ENCODE measurements at places on chromosomes 12 and 14. TPM values are rescaled to one million over a fixed set of nuclear protein-coding genes. Genes with fewer than 3 reads are reported as not detected.

The CLBA1 gene
- 9.0 TPM for total RNA-seq

The SYNDIG1L gene
- 0.58 TPM for total RNA-seq

The SDR9C7 gene
- 0.29 TPM for total RNA-seq

The ADCY4 gene
- 3.4 TPM for total RNA-seq

DNA sequence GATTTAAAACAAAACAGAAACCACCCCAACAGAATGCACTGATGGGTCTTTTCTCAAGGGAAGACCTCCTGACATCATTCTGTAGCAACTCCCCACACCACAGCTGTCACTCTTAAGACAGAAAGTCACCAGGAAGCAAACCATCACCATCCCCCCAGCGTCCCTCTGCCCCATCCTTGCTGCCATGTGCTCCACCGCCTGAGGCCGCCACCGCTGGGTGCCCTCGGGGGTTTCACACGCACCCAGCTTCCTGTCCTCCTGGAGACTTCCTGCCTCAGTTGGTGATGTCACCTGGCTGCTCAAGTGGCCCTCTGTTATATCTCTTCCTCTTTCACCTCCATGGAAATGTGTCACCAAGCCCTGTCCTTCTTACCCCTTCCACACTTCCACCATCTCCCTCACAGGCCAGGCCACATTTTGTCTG lies 71.4 kb upstream of the GPR68 start:
- H3K4me1 ChIP-seq, result peaks cover 9% of the 10 kb centered on the region
- H3K27me3 ChIP-seq, result no peaks in the 10 kb centered on the region
- DNase-seq, result no peak
- H3K4me3 ChIP-seq, result no peak overlapping the region

DNA sequence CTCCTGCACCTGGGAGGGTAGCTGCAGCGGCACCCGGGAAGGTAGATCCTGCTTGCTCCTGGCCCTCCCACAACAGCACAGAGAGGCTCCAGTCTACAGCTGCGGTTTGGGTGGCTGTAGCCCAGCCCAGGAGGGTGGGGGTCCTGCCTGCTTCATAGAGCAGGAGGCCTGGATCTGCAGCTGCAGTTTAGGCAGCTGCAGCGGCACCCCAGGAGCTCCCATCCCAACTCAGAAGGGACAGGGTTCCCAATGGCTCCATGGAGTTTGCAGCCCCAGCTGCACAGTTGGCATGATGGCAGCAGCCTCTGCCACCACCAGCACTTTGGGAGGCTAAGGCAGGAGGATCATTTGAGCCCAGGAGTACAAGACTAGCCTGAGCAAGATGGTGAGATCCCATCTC lies 38.5 kb downstream of the TIMELESS start:
- no peak overlapping the region for H3K4me3 ChIP-seq
- H3K27me3 ChIP-seq, result no peaks in the 10 kb centered on the region
- DNase-seq, result no peak
- no peaks in the 10 kb centered on the region for H3K36me3 ChIP-seq
- no peaks in the 10 kb centered on the region for H3K4me1 ChIP-seq

DNA sequence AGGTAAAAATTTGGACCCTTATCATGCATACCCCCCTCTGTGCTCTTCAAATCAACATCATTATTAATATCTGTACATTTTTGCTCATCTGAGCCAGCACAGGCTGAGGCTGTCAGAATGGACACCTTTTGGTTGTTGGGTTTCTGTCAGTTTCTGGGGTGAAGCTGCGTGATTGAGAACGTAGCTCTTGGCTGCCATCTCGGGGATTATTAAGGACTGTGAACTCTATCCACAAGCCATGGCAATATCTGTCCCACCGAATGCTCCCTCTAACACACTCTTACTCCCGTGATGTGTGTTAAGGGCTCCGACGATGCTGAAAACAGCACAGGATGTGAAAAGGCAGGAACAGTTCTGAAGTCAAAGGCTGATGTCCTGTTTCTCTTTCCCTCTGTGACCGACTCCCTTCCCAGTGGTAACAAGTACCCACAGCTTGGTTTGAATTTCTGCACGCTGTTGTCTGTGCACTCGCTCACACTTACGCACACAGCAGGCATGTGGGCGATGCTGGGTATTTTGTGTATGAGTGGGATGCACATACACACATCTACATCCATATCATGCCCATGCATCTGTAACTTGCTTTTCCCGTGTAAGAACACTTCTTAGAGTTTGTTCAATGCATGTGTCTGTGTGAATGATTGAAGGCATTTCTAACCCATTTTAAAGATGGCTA lies 405.6 kb downstream of the TMEM121 start:
- H3K36me3 ChIP-seq, result peaks cover under 1% of the 10 kb centered on the region
- DNase-seq, result peak; percentile 17
- H3K4me3 ChIP-seq, result no peak overlapping the region
- no peaks in the 10 kb centered on the region for H3K27me3 ChIP-seq
- H3K4me1 ChIP-seq, result no peaks in the 10 kb centered on the region

- H3K36me3 ChIP-seq, result no peaks in the 10 kb centered on the region
- H3K27ac ChIP-seq, result peak overlapping the region; percentile 90
- H3K27me3 ChIP-seq, result no peaks in the 10 kb centered on the region
Measured at GRCh38 chr14:53850714-53851296, 105.8 kb downstream of the BMP4 start.

- H3K4me3 ChIP-seq, result peak overlapping the region; percentile 73
- no peaks in the 10 kb centered on the region for H3K27me3 ChIP-seq
- H3K27ac ChIP-seq, result peak overlapping the region; percentile 96
- DNase-seq, result no peak
Measured at GRCh38 chr12:65740506-65740872, 83.8 kb upstream of the HMGA2 start.

DNA sequence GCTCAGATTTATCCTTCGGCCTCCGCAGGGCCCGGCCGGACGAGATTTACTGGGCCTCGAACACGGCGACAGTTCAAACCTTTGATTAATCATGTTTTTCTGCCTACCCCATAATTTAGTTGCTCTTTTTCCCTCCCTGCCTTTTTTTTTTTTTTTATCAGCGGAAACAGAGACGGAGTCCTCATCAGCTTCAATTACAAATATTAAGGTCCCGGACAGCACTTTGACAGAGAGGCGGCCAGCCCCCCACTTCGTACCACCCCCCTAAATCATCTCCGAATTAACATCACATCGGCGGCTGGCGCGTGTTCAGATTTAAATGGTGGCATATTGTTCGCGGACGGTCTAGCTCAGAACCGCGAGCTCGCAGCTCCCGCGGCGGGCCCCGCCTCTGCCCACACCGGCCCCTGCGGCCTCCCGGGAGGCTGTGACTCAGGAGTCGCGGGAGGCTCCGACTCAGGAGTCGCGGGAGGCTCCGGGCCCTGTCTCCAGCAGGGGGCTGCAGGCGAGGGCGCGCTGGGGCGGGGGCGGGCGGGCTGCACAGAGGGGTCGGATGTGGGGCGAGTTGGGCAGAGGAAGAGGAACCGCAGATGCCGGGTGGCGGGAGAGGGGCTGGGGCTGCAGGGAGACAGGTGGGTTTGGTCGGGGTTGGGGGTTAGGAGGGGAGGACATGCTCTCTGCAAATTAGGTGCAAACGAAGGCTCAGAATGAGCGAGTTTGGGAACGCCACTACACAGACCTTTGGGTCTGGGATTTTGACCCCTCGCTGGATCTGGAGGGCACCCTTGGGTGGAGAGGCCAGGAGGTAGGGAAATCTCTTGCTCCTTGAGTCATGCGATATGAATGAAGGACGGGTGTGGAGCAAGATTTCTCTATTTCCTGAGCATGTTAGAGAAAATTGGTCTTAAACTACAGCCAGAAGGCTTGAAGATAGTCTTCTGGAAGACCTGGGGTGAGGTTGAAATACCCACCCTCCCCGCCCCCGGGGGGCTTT lies 19.6 kb upstream of the ATP5MC2 start:
- H3K27me3 ChIP-seq, result peaks cover 84% of the 10 kb centered on the region
- H3K36me3 ChIP-seq, result no peaks in the 10 kb centered on the region
- H3K27ac ChIP-seq, result peak overlapping the region; percentile 21
- DNase-seq, result peak; percentile 59

DNA sequence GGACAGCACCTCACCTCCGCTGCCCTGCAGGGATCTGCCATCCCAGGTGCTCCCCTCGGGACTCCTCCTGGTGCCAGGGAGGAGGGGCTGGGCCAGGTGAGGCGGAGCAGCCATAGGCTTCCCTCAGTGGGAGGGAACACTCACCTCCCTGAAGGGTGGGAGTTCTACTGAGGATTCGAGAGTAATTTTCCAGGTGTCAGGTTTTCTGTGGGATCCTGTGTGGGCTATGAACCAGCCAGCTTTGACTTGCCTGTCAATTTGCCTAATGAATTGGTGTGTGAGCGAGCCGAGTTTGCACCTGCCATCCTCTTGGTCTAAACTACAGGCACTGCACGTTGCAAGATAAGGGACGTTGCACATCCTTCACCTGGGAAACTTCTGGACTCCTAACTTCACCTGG lies 50.3 kb downstream of the NOC4L start:
- peaks cover 5% of the 10 kb centered on the region for H3K4me1 ChIP-seq

DNA sequence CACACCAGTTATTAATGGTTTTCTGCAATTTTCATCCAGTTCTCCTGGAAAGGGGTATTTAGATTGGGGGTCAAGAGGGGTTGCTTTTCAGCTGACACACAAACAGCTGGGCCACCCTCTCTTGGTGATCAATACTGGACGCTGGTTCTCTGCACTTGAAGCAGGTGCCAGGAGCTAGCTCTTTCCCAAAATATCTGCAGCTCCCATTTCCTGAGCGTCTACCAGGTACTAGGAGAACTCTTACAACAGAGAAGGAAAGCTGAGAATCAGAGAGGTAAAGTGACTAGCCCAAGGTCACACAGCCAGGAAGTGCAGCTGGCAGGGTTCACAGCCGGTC lies 1.2 kb downstream of the TESC start:
- no peaks in the 10 kb centered on the region for H3K36me3 ChIP-seq
- no peak for DNase-seq
- peaks cover 4% of the 10 kb centered on the region for H3K4me1 ChIP-seq

DNA sequence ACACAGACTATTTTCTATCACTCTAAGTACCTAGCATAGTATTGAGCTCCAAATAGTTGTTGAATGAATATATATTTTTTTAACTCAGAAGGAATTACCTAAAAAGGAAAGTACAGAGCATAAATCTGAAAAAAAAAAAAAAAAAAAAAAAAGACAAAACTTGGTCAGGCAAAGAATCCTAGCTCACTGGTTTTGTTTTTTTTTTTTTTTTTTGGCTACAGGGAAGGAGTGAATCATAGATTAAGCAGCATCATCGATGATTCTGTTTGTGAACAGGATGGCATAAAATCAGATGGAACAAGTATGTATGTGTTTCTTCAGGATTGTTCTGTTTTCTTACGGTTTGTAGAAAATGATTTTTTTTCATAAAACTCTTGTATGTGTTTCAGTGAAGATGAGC lies 66.1 kb upstream of the BCAT1 start:
- no peaks in the 10 kb centered on the region for H3K4me1 ChIP-seq
- H3K36me3 ChIP-seq, result no peaks in the 10 kb centered on the region
- H3K4me3 ChIP-seq, result no peak overlapping the region
- H3K27me3 ChIP-seq, result no peaks in the 10 kb centered on the region
- DNase-seq, result no peak

- H3K36me3 ChIP-seq, result no peaks in the 10 kb centered on the region
- DNase-seq, result no peak
- H3K27ac ChIP-seq, result peak overlapping the region; percentile 4
Measured at GRCh38 chr12:26830783-26831551, 2.0 kb downstream of the ITPR2 start.

DNA sequence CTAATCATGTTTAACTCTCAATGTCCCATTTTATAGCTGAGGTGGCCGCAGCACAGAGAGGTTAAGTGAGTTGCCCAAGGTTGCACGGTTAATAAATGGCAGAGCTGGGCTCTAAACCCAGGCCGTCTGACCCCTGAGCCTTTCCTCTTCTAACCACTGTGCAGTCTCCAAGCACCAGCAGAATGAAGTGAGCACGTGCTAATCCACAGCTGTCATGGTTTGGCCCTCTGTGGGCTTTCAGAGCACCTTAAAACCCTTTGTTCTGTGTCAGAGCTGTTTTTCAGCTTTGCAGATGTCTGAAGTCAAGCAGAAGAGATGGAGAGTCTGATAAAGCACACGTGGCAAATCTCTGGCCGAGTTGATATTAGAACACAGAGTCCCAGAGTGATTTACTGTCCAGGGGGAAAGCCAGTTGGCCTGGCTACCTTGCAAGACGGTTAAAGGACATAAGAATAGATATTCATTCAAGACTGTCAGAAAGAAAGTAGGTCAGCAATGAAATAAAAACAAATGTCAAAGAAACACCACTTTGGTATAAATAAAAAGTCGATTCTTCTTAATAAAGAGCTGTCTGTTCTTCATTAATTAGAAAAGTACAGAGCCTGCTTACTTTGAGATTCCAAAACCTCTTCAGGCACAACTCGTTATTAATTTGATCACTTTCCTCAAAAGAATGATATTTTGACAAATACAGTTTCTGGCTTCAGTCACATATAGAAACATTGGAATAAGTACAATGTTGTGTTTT lies 107.3 kb downstream of the CRADD start:
- H3K4me3 ChIP-seq, result no peak overlapping the region
- peaks cover 63% of the 10 kb centered on the region for H3K4me1 ChIP-seq
- H3K36me3 ChIP-seq, result peaks cover 6% of the 10 kb centered on the region
- DNase-seq, result no peak
- peak overlapping the region; percentile 81 for H3K27ac ChIP-seq

GRCh38 chr12:18700271-18700670 lies 37.5 kb downstream of the PLCZ1 start:
- no peaks in the 10 kb centered on the region for H3K27me3 ChIP-seq
- no peak overlapping the region for H3K4me3 ChIP-seq
- no peaks in the 10 kb centered on the region for H3K36me3 ChIP-seq
- no peak for DNase-seq
- H3K27ac ChIP-seq, result no peak overlapping the region

- peaks cover 8% of the 10 kb centered on the region for H3K4me1 ChIP-seq
- DNase-seq, result no peak
- H3K27me3 ChIP-seq, result no peaks in the 10 kb centered on the region
- H3K27ac ChIP-seq, result no peak overlapping the region
- H3K36me3 ChIP-seq, result peaks cover 3% of the 10 kb centered on the region
- H3K4me3 ChIP-seq, result no peak overlapping the region
Measured at GRCh38 chr12:28171356-28172060, 18.7 kb upstream of the CCDC91 start.

DNA sequence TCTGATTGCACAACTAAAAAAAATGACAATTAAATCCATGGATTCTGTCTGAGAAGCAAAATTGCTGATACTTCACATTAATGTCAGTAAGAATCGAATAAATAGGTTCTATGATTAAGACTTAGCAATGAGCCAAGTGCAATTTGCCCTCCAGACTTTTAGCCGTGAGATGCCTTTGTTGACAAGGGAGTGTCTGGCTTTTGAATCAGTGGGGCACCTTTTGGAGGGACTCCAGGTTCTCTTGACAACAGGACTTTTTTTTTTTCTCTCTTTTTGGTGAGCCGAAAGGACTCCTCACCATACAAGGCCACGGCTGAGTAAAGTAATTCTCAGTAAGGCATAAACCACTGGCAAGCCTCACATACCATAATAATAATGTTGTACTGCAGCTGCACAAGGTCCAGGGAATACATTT lies 4.7 kb upstream of the MDM1 start:
- H3K4me3 ChIP-seq, result no peak overlapping the region
- H3K27me3 ChIP-seq, result no peaks in the 10 kb centered on the region
- no peak for DNase-seq
- peak overlapping the region; percentile 28 for H3K27ac ChIP-seq
- H3K4me1 ChIP-seq, result peaks cover 47% of the 10 kb centered on the region

Measured in mesothelial cell of epicardium (in vitro differentiated cells).